ENCODE measurements at places on chromosomes 7 and 10.

- H3K36me3 ChIP-seq = no peaks in the 10 kb centered on the region
- no peak overlapping the region for H3K27ac ChIP-seq
- H3K4me3 ChIP-seq = no peak overlapping the region
- no peak for DNase-seq
- no peaks in the 10 kb centered on the region for H3K4me1 ChIP-seq
- no peaks in the 10 kb centered on the region for H3K27me3 ChIP-seq
Measured at GRCh38 chr10:131495892-131496291, 184.4 kb upstream of the TCERG1L start.

DNA sequence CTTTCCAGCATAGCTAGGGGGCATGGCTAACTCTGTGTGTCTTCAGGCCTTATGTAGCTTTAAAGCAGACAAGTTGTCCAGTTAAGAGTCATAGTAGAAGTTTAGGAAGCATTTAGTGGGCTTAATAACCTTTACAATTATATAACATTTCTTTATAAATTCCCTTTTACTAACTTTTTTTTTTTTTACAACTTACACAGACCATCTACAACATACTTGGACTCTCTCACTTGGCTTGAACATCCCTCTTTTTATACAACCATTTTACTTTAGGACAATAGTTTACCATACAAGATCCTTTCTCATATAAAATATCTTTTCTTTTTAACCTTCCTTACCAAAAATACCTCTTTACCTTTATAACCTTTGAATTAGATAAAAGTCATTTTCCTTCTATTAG is 26.3 kb downstream of the SP4 start:
- no peak overlapping the region for H3K4me3 ChIP-seq

GRCh38 chr7:133539016-133539415 is 286.1 kb downstream of the EXOC4 start:
- DNase-seq = no peak
- no peaks in the 10 kb centered on the region for H3K36me3 ChIP-seq
- H3K4me1 ChIP-seq = no peaks in the 10 kb centered on the region
- H3K4me3 ChIP-seq = no peak overlapping the region

DNA sequence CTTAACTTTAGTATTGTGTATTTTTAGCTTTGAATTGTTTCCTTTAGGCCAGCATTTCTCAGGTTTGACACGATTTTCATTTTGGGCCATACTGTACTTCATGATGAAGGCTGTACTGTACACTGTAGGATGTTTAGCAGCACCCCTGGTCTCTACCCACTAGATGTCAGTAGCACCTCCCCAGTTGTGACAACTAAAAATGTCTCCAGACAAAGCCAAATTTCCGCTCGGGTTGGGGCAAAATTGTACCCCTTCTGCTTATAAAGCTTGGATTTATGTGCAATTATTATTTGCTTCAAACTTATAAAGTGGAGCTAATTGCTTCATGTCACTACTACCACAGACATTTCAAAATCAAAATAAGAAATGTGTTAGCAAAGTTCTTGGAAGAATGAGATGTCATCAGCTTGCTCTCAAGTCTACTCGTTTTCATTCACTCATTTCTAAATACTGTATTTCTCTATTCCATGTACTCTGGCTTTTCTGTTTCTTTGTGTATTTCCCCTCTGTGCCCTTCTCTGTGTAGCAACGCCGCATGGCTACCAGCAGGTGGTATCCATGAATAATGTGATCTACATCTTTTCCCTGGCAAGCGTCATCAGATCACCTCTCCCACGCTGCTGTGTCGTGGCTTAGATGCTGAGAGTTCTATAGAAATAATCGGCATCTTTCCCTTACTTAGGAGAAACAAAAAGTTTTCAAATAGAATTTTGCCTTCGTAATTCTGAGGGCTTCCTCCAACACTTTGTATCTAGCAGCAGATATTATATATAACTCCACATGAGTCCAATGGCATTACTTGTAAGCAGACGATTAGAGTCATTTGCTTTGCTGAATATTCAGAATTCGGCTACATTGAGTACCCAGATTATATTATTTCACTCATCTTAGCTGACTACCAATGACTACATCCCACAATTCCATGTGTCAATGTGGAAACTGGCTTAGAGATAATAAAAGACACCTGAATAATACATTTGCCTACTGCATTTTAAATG is 47.8 kb upstream of the CALCR start:
- no peak for DNase-seq
- no peaks in the 10 kb centered on the region for H3K36me3 ChIP-seq
- no peak overlapping the region for H3K27ac ChIP-seq
- H3K4me1 ChIP-seq = no peaks in the 10 kb centered on the region
- H3K4me3 ChIP-seq = no peak overlapping the region
- no peaks in the 10 kb centered on the region for H3K27me3 ChIP-seq

DNA sequence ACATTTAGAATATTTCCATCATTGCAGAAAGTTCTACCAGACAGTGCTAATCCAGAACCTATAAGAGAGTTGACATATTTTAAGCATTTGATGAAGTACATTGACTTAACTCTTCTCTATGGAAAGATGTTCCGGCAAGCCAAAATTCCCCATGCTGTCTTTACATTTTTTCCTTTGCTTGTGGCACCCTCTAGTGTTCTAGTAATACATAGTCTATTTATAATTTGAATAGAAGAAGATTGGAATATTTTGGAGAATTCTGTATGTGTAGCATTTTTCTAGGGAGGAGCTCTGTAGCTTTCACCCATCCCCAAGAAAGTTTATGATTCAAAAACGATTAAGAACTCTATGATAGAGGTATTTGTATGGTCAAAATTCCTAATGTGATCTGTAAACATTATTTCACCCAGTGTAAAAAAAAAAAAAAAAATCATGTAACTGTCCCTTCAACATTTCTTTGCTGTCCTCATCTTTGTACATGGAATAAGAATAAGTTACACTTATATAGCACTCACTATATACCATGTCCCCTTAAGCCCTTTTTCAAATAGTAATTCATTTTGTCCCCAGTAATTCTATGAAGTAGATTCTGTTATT is 33.2 kb downstream of the NRF1 start:
- no peak for DNase-seq
- H3K36me3 ChIP-seq = no peaks in the 10 kb centered on the region
- H3K27me3 ChIP-seq = no peaks in the 10 kb centered on the region
- no peak overlapping the region for H3K4me3 ChIP-seq

DNA sequence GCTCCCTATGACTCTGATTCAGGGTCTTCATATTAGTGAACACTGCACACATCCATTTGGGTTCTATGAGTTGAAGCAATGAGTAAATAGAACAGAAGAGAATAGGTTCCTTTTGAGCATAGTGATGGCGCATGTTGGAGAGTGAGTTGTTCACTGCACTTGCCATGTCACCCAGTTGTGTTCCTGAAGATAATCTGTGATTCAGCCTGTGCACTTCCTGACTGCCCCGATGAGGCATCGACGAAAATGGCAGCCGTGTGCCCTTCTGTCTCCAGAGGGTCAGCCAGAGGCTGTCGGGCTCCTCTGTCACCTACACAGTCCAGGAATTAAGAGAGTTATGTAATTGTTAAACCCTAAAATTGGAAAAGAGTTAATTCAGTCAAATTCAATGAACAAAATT is 94.7 kb downstream of the GALNT11 start:
- H3K36me3 ChIP-seq = no peaks in the 10 kb centered on the region
- H3K4me3 ChIP-seq = no peak overlapping the region
- no peak for DNase-seq
- H3K27ac ChIP-seq = no peak overlapping the region
- H3K4me1 ChIP-seq = no peaks in the 10 kb centered on the region

DNA sequence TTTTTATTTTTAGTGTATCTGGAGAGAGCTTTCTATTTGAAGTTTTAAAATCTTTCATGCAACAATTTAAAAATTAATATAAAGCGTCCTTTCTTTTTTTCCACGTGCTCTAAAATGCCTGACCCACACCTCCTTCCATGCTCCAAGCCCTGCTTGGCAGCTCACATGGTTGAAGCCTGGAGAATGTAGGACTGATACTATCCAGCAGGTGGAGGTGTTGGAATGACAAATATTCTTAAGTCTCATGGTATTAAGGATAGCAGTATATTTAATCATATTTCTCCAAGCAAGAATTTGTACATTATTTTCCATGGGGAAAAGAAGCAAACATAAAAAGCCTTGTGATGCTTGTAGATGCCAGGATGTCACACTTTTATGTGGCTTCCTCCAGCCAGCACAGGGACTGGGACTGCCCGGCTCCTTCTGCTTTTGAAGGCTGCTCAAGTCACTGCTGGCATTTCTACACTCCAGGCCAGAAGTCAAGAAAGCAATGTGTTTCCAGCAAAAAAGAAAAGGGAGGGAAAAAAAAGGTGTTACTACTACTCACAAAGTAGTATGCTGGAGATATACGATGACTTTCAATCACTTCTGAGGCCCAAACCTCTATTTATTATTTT is 49.7 kb downstream of the BZW2 start:
- H3K36me3 ChIP-seq = peaks cover 40% of the 10 kb centered on the region
- no peaks in the 10 kb centered on the region for H3K4me1 ChIP-seq
- DNase-seq = no peak
- no peak overlapping the region for H3K27ac ChIP-seq
- H3K4me3 ChIP-seq = no peak overlapping the region
- no peaks in the 10 kb centered on the region for H3K27me3 ChIP-seq

DNA sequence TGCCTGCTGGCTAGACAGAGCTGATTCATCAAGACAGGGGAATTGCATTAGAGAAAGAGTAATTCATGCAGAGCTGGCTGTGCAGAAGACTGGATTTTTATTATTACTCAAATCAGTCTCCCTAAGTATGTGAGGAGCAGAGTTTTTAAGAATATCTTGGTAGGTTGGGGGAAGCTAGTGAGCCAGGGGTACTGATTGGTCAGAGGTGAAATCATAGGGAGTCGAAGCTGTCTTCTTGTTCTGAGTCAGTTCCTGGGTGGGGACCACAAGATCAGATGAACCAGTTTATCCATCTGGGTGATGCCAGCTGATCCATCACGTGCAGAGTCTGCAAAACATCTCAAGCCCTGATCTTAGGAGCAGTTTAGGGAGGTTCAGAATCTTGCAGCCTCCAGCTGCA is 39.8 kb downstream of the FOXI2 start:
- H3K27ac ChIP-seq = no peak overlapping the region
- no peak overlapping the region for H3K4me3 ChIP-seq
- H3K4me1 ChIP-seq = no peaks in the 10 kb centered on the region
- H3K36me3 ChIP-seq = no peaks in the 10 kb centered on the region
- no peaks in the 10 kb centered on the region for H3K27me3 ChIP-seq

- H3K36me3 ChIP-seq = no peaks in the 10 kb centered on the region
- DNase-seq = no peak
- H3K27me3 ChIP-seq = no peaks in the 10 kb centered on the region
- H3K27ac ChIP-seq = peak overlapping the region; percentile 29
Measured at GRCh38 chr10:77622889-77623291, 14.7 kb downstream of the KCNMA1 start.

Measured in vagina (tissue), 2 donors.